Activated T-helper 1 cell treated with anti-CD3 and anti-CD28 coated beads, Interleukin-12 subunit alpha, Interleukin-12 subunit beta, Interleukin-2, Interleukin-4 antibody, amounts not matched to agents 30 ng/mL and 10 ng/mL and 1 ng/mL, durations not matched to agents 14 hours and 24 hours and 36 hours (primary cell): ENCODE measurements at places on chromosomes 7 and 10.
A peak's percentile ranks its signal among the peaks of the same experiment; 100 is the strongest.

GRCh38 chr10:124252097-124252715 lies 158.8 kb upstream of the CHST15 start:
- no peak for DNase-seq

- no peak for DNase-seq
Measured at GRCh38 chr7:132256721-132257212, 319.5 kb downstream of the PLXNA4 start.

DNA sequence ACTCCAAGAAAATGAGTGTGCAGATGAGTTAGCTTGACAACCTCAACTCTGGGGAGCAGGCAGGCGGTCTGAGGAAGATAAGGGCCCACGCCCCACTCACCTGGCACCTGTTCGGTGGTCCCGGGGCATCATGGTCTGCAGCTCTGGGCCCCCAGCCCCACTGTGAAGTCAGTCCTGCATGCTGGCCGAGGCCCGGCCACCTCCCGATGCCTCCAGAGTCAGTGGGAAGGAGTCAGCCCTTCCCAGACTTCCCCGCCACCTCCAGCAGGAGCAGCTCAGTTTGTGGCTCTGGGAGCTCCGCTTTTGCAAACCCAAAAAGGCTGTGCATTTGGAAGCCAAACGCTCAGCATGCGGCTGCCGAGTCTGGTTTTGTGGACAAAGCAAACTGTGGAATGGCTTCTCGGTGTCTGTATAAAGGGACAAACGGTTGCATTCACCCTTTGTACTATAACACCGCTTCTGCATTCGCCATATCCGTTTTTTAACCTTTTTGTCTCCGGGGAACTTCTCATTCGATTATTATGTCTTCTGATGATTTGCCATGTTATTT lies 167.3 kb downstream of the CCDC3 start:
- DNase-seq: no peak

- DNase-seq: no peak
Measured at GRCh38 chr7:6529643-6530042, 21.6 kb downstream of the GRID2IP start.

GRCh38 chr7:68425377-68425776 lies 1172.9 kb upstream of the AUTS2 start:
- no peak for DNase-seq

DNA sequence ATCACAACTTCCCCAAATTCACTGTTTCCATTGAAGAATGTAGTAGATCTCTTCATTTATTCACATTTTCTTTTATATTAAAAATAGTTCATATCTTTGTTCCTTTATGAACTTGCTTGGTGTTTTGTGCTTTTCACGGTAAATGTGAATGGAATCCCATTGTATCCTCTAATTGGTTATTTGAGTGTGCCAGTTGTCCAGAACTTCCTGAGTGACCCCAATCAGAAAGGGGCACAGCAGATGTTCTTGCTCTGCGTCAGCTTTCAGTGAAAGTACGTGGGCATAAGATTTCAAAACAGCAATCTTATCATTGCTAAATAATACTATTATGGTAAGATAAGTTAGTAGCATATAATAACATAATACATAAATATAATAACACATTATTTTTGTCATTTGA lies 47.0 kb downstream of the PTPRZ1 start:
- DNase-seq: no peak

DNA sequence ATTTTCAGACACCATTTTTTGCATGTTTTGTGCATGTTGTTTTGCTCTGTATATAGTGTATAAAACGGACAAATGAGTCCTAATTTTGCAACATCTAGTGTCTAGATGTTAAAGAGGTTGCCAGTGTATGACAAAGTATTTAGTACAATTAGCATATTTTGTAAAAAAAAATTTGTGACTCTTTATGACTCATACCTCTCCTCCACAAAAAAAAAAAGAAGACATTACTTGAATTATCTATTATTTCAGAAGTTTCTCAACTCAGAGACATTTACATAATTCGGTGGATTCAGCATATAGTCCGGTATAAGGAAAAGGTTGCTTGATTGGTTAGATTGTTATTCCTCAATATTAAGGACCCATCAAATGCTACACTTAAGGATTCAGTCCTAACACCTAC lies 26.0 kb downstream of the NUP42 start:
- DNase-seq: no peak

DNA sequence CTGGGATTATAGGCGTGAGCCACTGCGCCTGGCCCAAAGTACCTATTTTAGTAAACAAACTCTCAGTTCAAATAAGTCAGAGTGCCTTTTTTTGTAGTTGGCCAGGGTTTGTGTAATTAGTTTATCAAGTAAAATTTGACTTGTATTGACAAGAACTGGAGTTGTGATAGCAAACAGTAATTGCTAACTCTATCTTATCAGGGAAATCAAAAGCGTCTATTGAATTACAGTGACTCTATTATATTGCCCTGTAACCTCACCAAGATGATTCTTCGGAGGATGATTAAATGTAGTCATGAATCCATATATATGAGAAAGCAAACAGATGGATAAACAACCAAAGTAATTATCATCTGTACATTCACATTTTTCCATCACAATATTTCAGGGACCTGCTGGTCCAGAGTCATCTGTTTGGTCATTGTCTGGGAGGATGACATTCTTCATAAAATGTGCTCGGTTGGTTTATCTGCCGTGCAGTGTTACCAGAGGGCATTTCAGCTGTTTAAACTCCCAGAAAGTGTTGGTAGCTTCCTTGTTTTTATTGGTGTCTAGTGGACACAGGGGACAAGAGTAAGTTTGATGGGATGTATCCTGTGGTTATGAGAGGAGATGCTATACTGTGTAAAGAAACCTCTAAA lies 35.6 kb downstream of the DOCK1 start:
- no peak for DNase-seq

DNA sequence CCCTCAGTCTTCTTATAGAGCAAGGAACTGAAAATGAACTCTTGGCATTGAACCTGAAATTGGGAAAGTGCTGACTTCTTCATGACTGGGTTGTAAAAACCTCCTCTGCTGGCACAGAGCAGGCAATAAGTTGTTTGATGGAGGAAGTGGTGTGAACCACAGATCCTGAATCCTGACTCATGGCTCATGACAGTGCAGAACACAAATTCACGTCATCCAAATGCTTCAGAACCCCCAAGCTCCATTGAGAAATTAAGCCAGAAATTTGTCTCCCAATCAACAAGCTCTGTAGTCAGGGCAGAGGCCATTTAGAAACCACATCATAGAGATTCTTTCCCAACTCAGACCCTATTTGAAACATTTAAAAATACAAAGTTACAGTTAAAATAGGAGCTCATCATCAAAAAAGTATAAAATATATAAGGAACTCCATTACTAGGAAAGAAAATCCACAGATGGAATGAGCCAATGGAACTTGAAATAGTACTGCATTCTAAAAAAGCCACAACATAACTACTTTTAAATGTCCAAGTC lies 10.3 kb upstream of the STK17A start:
- DNase-seq: peak; percentile 48

- no peak for DNase-seq
Measured at GRCh38 chr7:143172354-143172753, 10.9 kb upstream of the TAS2R39 start.

DNA sequence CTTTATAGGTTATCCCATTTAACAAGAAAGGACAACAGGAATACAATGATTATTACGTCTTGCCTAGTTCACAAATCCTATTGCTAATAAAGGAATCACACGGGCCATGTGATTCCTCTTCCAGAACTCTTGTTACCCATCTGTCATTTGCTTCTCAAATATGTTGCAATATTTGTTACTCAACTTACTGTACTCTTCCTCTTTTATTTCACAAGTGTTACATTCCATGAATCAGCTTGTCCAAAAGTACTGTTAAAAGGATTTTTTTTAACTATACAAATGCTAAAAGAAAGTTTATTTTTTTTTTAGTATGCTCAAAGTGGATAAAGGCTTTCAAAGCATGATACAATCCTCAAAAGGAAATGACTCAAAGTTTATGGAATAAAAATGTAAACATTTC lies 3.9 kb upstream of the CD36 start:
- no peak for DNase-seq

GRCh38 chr10:14665865-14666857 lies 108.5 kb downstream of the FAM107B start:
- no peak for DNase-seq

DNA sequence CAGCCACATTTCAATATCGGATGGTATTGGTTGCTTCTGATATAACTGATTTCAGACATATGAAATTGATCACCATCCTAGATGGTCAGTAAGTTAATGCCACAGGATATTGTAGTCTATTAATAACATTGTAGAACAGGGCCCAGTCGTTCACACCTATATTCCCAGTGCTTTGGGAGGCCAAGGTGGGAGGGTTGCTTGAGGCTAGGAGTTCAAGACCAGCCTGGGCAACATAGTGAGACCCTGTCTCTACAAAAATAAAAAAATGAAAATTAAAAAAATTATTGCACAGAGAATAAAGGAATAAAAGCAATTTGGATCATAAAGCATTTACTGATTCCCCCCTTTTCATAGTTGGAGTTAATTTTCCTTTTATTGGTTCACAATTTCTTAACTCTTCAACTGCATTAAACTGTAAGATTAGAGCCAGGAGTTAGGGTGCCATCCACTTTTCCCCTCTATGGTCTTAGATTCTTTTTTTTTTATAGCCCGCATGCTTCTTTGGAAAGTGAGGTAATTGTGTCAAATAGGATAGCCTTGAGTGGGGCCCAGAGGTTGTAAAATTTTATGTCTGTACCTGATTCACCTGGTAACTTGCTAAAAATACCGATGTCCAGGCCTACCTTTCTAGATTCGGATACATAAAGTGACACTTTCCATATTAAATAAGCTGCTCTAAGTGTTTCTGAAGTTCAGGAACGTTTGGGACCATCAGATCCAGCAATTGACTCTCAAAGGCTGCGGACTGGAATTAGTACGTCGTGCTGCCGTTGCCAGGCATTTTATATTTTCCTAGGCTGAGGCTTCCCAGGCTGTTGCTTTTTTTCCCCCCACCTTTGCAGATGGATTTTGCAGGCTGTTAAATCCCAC lies 24.7 kb downstream of the ADK start:
- no peak for DNase-seq

DNA sequence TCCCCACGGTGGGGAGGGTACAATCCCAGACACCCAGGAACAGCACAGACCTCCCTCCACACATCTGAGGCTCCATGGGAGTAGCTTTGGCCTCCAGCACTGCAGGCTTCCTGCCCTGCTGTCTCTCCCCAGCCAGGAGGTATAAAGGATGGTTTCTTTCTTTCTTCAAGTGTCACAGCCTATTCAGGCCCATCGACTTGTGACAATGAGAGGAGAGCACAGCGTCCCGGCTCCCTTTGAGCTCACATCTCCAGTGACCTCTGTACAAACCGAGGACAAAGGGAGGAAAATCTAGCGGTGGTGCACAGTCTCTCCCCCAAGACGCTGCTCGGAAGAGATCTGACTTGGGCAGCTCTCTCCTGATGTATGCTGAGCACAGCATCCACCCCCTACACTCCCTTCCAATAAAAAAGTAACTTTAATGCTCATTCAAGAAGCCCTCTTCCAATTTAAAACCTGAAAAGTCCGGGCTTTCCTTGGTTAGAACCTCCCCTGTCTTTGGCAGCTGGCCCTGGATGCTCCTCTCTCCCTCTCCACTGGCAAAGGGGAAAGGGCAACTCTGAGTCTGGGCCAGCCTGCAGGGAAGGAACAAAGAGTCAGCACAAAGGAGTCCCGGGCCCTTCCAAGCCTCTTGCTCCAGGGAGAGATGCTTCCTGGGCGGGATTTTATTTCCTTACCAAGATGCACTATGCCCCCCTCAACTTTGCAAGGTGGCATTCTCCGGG lies 18.0 kb downstream of the CHST15 start:
- no peak for DNase-seq

GRCh38 chr7:55254596-55255495 lies 110.3 kb upstream of the LANCL2 start:
- peak; percentile 55 for DNase-seq

DNA sequence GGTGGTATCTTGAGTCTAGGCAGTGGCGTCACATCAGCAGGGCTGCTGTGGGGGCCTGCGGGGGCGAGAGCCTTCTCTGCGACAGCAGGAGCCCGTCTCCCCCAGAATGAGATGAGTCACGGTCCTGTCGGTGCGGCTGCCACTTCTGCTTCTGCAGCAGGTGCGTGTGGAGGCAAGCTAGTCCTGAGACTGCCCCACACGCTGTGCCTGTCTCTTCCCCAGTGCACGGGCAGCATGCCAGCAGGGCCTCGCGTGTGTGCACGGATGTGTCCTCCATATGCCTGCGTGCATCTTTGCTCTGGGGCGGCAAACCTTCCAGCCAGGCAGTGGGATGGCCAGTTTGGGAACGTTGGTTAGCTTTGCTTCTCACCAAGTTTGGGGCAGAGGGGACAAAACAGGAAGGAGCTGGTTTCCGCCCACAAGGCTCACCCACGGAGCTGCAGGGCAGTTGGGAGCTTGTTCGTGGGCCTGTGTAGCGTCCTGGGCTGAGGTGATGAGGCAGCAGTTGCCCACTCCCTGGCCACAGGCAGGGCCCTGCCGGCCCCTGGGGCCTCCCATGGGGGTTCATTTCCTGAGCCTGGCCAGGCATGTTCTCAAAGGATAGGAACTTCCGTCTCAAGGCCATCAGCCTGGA lies 60.8 kb upstream of the PPIF start:
- DNase-seq: peak; percentile 65

GRCh38 chr7:132453826-132454225 lies 122.4 kb downstream of the PLXNA4 start:
- no peak for DNase-seq

GRCh38 chr10:9175200-9175599 lies 1120.7 kb downstream of the GATA3 start:
- DNase-seq: no peak

DNA sequence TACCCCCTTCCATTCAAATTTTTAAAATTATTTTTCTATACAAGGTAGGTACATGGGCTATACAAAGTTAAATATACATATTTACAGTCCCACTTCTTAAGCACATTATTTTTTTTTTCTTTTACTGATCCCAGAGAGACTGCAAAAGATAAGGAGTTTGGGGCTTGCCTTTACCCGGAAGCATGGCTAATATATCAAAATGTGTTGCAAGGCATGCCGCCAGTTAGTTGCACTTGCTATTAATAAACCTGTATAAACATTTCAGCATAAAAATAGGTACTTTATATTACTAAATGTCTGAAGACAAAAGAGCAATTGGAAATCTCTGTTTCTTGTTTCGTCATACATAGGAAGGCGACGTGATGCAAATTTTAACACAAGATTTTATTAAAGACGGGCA lies 21.5 kb upstream of the PDLIM1 start:
- no peak for DNase-seq

DNA sequence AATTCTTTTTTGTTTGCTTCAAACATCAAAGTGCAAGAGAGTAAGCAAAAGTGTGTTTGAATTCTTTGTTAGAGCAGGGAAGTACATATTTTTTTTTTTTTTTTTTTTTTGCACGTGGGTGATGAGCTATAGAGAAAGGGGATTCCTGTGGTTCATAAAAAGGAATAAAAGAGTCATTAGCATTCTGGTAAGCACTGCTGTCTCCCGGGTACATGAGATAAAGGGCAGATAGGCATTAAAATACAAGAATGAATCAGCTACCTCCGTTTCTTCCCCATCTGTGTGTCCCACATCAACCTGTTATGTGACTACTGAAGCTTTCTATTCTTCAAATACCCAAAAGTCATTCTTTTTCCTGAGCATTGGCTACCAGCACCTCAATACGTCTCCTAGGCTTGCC lies 102.4 kb upstream of the SEMA3D start:
- no peak for DNase-seq
